ENCODE measurements at places on chromosomes 11 and 22.

DNA sequence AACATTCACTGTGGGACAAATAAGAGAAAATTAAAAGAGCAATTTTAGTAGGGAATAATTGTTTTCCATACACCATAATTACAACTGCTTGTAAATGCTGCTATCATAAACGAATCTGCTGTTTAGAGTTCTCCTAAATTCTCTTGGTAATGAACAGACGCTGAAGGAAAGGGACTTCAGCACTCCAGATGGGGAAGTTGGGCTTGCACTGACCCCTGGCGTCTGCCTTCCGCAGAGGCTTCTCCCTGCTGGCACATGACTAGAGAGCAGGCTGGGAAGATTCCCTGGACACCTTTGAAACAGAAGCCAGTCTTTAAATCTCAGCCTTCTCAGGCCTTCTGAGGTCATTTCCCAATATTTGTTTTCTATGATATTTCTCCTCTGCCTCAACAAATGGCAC, 84.1 kb downstream of the NXPE2 start:
- no peak for DNase-seq

GRCh38 chr11:9566561-9567063, 6.9 kb upstream of the WEE1 start:
- no peak for DNase-seq

DNA sequence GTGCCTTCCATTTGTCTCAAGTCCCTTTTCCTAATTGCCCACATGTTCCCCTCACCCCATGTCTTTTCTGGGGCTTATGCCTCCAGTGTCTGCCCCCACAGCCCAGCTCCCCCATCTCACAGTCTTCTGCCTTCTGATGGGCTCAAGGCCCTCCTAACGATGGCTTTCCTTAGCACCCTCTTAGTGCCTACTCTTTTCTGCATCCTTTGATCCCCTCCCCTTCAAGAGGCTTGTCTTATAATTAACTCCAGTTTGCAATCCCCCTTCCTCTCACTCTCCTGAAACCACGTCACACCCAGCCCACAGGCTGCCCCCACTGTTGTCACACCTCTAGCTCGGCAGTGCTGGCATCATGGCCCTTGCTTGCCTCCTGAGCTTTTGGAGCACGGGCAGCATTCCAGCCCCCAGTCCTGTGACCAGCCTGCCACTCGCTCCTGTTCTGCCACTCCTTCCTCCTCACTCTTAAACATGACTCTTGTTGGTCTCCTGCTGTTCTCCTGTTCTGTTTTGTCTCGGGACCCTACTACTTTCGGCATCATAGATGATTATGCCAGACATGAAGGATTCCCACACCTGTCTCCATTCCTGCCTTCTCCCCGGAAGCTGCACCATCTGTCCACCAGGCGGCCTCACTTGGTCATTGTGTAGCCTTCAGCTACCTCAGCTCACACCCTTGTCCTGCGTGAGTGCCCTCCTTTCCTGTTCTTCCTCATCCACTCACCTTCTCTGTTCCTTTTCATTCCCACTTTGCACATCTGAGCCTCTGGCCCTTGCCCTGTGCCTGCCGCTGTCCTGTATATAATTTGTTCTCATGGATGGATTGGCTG, 26.1 kb downstream of the UBE2L3 start:
- no peak for DNase-seq

DNA sequence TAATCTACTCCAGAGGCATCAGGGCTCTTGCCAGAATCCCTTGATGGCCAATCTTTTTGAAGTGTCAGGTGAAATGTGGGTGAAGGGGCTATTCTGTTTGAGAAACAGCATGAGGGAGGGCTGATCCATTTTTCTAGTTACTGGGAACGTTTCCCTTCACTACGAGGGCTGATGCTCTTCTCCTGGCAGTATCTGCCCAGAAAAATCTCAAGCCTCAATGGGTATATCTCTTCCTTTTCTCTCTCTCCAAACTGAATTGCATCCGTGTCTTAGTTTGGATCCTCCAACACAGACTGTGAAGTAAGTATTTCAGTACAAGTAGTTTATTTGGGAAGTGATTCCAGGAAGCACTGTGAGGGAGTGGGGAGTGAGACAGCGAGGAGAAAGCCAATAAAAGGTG, 113.0 kb upstream of the NAV2 start:
- no peak for DNase-seq

DNA sequence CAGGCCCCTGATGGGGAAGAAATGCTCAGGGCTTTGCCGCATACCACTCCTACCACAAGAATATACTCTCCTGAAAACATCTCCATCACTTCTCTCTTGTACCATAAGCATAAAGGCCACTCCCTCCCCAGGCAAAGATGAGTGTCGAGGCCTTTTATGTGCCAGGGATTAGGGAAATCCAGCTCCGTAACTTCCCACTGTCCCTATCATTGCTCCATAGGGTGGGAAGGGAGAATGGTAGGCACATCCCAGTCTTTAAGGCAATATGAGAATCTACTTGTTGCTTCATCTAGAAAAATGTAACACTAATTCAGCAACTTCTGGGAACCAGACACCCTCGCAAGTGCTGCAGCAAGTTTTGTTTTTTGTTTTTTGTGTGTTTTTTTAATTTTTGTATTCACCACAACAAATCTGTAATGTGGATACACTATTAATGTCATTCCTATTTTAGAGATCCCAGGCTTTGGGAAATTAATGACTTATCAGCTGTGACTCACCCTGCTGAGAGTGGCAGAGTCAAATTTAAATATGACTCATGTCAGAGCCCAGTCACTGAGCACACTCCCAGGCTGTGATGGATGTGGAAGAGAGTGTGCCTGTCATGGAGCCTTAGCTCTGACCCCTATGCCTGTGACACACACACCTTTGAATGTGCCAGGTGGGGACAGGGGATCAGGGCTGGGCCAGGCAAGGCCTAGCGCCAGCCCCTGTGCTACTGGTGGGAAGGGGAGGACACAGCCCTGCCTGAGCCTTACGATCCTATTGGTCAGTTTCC, 23.4 kb downstream of the PANX1 start:
- DNase-seq = no peak

- no peak for DNase-seq
These were observed 34.7 kb downstream of the GDPD4 start for GRCh38 chr11:77266766-77267165.

GRCh38 chr22:43005106-43005505, 9.8 kb downstream of the PACSIN2 start:
- DNase-seq = no peak

DNA sequence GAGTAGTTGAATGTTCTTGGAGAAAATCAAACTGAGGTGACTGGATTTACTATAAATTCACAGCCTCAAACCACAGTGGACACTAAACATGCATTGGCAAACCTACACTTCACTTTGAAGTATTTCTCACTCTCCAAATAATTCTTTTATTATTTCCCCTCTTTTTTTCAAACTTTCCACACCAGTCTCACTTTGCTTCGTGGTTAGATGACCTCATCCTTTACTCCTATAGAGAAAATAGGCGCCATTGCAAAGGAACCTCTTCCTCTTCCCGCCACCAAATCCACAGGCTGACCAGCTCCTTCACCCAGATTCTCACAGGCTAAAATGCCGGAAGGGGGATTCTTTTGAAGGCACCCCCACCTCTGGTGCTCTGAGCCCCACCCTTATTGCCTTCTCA, 33.4 kb downstream of the HTR3A start:
- DNase-seq = no peak

Measured in effector CD4-positive, alpha-beta T cell (primary cell).